Daoy (cell line): ENCODE measurements at places on chromosomes 6 and 20.

DNA sequence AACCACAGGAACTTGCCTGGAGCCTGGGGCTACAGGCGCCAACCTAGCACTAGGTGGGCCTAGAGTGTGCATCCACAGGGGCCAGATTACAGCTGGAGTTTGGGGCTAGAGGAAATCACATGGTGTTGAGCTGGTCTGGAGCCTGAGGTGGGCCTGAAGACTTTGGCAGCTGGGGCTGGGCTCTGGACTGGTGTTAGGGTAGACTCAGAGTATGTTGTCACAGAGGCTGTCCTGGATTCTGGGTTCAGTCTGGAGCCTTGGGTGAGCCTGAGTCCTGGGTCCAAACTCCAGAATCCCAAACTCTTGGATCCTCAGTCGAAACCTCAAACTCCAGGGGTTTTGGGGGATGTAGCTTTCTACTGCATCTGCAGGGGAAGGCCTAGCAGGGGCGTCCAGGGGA is 356.7 kb downstream of the FRK start:
- DNase-seq, result no peak

DNA sequence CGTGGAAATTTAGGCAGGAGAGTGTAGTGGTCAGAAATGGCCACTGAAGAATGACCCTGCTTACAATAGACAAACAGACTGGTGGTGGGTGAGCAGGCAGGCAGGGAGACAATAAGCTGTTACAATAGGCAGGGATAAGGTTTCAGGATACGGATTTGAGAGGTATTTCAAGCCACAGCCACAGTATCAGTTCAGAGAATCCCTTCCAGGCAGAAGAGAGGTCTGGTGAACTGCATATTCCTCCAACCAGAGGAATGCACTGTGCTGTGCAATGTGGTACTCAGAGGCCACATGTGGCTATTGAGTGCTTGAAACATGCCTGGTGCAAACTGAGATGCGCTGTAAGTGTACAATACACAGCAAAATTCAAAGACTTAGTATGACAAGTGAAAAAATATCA is 20.6 kb downstream of the RMND1 start:
- no peak for DNase-seq

DNA sequence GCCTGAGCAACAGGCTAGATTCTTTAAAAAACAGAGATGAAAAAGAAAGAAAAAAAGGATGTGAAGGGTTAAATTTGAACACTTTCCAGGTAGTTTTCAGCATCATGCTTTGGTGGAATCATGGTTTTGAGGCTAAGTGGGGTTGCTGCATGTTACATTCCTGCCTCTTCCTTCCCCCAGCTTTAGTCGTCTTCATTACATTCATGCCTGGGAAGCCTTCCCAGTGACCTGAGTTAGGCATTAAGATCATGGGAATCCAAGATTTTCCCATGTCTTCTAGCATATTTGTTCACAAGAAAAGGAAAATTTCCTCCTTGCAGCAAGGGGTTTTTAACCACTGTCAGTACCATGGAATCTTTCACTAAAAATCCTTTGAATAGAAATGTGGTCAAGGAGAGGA is 12.0 kb downstream of the TPX2 start:
- no peak for DNase-seq

DNA sequence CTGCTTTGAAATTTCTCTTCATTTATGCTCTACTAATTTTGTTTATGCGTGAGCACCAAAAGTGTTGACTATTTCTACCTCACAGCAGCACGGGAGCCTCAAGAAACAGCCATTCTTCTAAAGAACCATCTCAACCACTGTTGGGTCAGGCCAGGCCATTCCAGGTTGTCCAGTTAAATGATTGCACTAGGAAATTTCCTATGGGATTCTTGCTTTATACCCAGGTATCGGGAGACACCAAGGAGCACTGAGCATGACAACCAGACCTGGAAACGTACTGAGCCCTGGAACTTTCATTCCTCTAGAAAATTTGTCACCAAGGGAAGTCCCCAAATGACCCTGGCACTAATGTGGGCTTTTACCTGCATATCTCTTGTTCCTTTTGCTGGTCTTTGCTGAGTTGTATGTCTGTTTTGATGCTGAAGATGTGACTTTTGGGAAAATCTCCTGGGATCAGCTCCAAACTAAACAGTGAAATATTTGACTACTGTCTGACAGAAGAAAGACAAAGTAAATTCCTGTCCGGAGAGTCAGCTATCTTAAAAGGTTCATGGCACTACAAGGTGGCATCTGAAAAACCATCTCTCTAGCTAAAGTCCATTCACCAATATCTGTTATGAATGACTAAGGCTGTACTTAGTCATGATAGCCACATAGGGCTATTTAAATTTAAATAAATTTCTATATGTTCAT is 70.5 kb downstream of the SNAP25 start:
- no peak for DNase-seq

GRCh38 chr6:158011478-158011920 is 29.8 kb downstream of the SYNJ2 start:
- DNase-seq, result no peak

DNA sequence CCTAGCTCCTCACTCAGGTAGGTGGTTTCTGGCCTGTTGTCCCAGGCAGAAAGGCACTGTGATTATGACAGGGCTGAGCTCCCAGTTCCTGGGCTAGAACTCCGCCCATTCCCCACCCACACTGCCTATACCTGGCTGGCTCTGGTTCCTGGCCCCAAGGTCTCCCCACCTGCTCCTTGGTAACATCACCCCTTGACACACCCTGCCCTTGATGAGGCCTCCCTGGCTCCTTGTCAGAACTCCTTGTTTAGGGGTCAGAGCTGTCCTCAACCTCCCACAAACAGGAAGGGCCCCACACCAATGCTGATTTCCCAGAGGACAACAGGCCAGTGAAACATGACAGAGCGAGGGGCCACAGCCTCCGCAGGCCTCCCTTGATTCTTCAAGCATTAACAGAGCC is 15.5 kb upstream of the MYMX start:
- DNase-seq, result no peak

DNA sequence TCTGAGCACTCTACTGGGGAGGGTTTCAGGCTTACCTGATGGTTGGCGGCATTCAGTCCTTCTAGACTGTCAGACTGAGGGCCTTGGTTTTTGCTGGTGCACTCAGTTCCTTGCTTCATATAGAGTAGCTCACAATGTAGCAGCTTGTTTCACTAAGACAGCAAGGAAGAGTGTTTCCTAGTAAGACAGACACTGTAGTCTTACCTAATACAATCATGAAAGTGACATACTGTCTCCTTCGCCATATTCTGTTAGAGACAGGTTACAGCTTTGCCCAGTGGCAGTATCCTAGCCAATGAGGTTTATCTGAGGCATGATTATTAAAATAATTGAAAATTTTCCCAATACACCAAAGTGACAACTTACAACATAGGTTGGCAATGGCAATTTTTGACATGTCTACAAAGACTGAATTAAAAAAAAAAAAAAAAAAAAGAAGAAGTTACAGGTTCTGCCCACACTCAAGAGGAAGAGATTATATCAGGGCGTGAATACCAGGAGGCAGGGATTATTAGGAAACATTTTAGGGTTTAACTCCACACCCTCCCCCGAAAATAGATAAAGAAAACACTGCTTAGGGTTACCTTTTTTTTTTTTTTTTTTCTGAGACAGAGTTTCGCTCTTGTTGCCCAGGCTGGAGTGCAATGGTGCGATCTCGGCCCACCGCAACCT is 66.8 kb downstream of the SCAND1 start:
- no peak for DNase-seq

DNA sequence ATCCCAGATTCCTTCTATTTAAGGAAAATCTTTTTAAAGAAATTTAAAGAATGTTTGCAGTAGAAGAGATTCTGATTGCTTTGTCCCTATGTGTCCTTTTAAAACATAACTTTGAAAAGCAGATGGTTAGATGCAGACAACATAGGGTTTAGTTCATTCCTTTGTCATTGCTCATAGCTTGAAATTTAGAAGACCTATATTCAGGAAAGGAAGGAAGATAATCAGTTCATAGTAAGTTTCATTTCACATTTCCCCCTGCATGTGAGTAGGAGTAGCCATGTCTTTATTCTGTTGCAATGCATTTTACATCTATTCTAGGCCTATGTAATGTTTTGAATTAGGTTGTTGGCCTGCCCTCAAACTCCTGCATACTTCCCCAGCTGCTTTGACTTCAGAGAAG is 197.9 kb upstream of the GRIK2 start:
- no peak for DNase-seq

GRCh38 chr20:35561671-35562070 is 19.8 kb downstream of the ERGIC3 start:
- no peak for DNase-seq

GRCh38 chr6:75268121-75268987 is 16.2 kb downstream of the TMEM30A start:
- peak; percentile 64 for DNase-seq

DNA sequence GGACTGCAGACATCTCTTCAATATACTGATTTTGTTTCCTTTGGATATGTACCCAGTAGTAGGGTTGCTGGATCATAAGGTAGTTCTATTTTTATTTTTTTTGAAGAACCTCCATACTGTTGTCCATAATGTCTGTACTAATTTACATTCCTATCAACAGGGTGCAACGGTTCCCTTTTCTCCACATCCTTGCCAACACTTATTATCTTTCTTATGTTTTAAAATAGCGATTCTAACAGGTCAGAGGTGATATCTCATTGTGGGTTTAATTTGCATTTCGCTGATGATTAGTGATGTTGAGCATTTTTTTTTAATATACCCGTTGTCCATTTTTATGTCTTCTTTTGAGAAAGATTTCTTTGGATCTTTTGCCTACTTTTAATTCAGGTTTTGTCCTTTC is 2.0 kb upstream of the TP53RK start:
- no peak for DNase-seq

- DNase-seq, result peak; percentile 74
These were observed 209.4 kb upstream of the MCHR2 start for GRCh38 chr6:100203400-100203799.

GRCh38 chr6:160305926-160306713 is 42.1 kb upstream of the SLC22A3 start:
- DNase-seq, result no peak

GRCh38 chr20:50520222-50520880 is 10.2 kb downstream of the PTPN1 start:
- no peak for DNase-seq

GRCh38 chr6:135647521-135647920 is 150.0 kb upstream of the AHI1 start:
- DNase-seq, result no peak

DNA sequence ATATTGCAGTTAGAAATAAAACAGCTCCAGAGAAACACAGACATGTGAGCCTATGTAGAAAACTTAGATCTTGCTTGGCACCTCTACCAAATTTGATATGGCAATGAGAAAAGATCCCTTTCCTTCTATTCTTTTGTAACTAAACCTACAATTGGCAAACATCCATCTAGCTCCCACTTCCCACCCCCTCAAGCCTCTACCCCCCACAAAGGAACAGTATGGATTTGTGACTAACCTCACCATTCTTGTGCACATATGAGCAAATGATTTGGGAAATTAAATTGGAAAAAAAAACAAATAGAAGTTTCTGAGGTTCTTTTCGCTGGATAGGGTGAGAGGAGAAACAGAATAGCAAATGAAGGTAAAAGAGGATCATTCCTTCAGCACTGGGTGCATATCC is 85.8 kb upstream of the TIAM2 start:
- no peak for DNase-seq

GRCh38 chr6:156336089-156336488 is 441.1 kb upstream of the ARID1B start:
- DNase-seq, result no peak

DNA sequence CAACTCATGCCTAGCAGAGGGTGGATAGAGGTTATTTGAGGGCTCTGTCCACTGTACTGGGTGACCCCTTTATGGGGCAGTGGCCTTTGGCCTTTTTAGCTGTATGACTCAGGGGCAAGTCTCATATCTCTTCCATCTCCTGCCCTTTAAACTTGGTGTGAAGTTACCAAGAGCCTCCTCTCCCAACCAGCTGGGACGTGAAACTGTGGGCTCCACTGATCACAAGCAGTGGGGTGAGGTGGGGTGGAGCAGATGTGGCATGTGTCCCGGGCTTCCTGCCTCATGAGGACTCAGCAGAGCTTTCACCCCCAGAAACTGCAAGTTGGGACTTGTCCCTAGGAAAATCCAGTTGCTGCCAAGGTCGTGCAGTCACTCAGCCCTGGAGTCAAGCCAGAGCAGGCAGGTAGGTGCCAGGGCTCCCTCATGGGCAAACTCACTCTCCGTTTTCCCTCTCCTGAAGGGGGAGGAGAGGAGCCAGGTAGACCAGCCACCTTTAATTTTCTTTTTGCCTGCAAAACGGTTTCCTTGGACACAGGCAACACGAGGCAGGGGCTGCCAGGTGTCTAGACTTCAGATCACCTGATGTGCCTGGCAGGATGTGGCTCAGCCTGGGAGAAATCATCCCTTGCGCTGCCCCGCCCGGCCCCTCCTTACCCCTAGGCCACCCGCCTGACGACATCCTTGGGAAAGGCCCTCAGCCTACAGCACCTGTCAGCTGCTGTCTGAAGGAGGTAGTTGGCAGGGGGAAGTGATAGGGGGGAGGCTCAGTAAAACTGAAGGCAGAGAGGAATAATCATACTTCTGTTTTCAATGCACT is 4.0 kb downstream of the CDKN1A start:
- peak; percentile 79 for DNase-seq

DNA sequence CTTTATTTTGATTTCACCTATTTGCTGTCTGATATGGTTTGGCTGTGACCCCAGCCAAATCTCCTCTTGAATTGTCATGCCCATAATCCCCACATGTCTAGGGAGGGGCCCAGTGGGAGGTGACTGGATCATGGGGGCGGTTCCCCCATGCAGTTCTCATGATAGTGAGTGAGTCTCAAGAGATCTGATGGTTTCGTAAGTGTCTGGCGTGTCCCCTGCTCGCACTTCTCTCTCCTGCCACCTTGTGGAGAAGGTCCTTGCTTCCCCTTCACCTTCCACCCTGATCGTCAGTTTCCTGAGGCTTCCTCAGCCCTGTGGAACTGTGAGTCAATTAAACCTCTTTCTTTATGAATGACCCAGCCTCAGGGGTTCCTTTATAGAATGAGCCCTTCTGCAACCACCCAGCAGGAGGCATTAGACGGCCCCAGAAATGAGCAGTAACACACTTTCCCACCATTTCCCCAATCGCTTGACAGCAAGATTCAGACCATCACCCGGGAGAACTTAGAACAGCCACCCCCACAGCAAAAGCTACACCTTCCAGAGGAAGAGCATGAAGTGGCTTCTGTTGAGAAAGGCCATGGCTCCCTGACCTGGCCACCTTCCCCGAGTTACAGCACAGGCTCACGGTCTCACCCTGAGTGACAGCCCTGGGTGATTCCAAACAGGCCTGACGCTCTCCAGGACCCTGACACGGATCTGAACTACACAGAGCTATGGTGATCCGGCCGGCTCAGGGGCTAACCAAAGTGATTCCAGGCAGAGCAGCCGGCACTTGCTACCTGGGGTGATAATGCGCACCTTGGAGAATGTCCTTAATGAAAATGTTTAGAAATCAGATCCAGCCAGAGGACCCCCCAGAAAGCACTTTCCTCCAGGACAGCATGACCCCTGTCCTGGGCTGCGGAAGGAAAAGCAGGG is 131.2 kb upstream of the CDH4 start:
- DNase-seq, result peak; percentile 87

DNA sequence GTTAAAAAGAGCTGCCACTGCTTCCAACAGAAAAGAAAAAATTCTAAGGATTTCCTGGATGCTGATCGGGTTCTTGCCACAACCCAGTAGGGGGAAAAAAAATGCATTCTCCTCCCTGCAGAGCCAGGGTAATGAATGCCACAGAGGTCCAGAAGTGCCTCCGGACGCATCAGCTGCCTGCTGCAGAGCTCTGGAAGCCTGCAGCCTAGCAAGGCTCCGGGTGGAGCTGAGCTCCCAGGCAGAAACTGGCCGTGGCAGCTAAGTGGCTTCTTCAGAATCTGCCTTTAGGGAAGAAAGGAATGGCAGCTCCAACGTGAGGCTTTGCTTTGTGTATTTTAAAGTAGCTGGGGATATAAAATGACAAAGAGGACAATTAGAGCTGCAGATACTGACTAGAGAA is 155.0 kb downstream of the CFAP61 start:
- DNase-seq, result no peak

GRCh38 chr6:79435746-79436145 is 101.5 kb downstream of the LCA5 start:
- no peak for DNase-seq
